ENCODE measurements at places on chromosomes 6 and 20.

DNA sequence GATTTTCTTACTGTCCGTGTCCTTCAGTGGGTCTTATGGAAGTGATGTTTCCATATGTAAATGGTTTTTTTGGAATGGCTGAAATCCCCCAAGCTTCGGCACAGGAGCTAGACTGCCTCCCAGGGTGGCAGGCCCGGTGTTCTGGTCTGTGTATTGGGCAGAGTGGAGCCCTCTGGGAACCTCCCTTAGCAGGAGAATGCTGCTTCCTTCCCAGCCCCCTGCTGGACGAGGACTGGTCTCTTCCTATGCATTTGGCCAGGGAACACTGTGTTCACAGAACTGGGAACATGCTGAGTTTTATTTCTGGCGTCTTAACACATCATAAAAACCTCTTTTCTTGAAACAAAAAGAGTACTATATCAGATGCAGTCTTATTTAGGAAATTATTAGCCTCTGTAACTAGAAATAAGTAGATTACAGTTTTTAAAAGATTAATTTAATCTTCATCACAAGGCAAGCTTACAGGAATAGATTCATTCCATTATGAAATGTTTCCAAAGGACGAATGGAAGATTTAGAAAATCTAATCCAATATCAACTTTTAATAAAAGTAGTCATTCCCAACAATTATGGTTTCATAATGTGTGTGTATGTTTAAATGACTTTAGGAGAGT lies 56.6 kb downstream of the SYTL3 start:
- no peak for DNase-seq

DNA sequence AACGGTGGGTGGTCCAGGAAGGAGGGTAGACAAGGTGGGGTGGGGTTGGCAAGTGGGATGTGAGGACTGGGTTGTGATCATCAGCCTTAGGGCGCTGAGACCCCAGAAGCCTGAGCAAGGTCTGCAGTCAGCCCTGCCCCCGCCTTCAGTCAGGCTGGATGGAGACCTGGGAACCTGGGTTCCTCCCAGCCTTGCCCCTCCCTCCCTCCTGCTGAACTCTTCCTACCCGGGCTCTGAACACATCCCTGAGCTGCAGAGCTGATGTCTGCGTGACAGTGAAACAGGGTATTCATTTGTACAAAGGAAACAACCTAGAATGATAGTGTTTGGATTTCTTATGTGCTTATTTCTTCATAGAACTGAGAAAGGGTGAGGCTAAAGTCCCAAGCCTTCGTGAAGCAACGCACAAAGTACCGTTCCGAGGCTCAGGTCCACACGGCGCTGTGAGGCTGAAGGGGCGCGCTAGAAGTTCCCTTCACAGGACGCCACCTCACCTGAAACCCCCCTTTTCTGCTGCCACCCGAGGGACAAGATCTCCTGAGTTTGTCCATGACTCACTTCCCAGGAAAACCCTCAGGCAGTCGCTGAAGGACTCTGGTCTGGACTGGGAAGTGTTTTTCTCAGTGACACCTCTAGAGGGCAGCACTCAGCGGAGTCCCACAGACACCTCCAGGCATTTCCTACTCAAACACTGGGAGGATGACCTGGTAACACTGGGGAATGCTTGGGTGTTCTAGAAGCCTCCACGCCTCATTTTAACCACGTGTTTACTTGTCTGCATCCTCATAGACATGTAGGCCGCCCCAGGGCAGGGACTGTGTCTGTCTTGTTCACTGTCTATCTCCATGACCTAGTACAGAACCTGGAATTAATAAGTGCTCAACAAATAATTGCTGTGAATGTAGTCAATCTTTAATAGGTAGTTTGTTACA lies 1.2 kb downstream of the GSTA5 start:
- peak; percentile 30 for DNase-seq

DNA sequence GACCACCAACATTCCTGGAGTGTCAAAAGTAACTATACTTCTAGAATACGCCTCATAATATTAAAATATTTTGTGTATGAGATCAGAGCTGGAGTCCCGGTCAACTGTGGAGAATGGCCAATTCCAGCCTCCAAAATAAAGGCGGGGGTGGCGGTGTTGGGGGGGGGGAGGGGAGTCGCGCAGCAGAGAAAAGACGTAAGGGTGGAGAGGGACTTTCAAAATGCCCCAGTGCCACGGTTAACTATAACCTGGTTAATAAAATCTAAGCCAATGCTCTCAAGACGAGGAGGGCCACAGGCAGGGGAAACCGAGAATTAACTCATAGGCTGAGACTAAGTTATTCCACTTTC lies 1.3 kb downstream of the NUP153 start:
- no peak for DNase-seq

DNA sequence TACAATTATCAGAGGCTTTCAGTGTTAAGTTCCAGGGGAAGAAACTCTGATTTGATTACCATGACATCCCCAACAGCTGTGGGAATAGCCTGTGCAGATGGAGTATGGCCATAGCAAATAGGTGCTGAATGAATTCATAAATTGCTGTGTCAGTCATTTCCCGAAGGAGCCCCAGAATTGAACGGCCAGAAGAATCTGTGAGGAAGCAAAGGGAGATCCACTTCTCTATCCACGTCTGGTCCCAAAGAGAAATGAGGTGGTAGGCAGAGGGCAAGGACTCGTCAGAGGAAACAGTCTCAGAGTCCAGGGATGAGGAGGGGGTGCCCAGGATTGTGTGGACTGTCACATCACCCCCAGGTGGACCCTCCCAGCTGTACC lies 3.1 kb upstream of the TAF8 start:
- no peak for DNase-seq

DNA sequence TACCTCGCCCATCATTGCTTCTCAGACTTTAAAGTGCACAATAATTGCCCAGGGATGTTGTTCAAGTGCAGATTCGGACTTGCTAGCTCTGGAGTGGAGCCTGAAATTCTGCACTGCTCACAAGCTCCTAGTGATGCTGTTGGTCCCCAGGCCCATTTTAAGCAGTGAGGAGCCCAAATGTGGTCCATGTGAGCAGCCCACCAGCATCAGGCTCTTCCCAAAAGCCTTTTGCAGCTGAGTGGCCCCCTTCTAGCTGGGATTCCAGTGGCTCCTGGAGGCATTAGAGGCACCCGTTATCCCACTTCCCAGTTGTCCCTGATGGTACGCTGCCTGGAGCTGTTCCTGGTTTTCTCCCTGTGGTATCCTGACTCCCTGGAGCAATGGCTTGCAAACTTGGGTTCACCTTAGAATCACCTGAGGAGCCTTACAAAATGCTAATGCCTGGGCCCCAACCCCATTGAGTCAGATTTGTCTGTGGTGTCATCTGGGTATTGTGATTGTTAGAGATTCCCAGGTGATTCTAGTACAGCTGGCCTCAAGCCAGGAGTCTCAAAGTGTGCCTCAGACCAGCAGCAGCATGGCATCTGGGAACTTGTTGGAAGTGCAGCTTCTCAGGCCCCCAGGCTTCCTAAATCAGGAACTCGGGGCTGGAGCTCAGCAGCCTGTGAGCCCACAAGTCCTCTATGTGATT lies 186.9 kb upstream of the SLC24A3 start:
- DNase-seq = no peak

- DNase-seq = no peak
Observed at GRCh38 chr6:14434916-14435690, 317.5 kb downstream of the CD83 start.

GRCh38 chr6:20202699-20203302 lies 9.5 kb downstream of the MBOAT1 start:
- DNase-seq = no peak

DNA sequence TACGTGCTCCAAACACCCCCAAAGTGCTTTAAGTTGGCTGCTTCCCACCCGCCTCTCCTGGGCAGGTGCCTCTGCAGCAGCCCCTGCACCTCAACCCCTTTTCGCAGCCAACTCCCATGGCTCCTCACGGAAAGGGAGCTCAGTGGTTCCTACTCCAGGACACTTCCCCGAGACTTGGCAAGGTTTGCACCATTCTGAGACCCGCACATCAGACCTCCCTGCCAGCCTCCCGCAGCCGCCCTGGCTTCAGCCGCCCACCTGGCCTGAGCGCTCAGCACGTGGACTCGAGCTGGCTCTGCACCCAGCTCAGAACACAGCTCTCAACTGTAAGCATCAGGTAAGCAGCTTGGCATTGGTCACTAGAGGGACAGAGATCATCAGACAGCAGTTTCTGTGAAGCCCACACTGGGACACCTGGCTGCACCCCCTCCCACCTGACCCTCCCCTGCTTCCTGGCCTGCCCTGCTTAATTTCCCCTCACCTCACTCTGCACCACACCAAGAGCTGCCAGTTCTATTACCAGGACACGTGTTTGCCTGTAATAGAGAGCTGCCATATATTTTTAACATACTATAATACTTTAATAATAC lies 28.5 kb downstream of the GMDS start:
- DNase-seq = no peak
